Putamen (tissue), 1 donor: ENCODE measurements at places on chromosomes 7 and 10.

DNA sequence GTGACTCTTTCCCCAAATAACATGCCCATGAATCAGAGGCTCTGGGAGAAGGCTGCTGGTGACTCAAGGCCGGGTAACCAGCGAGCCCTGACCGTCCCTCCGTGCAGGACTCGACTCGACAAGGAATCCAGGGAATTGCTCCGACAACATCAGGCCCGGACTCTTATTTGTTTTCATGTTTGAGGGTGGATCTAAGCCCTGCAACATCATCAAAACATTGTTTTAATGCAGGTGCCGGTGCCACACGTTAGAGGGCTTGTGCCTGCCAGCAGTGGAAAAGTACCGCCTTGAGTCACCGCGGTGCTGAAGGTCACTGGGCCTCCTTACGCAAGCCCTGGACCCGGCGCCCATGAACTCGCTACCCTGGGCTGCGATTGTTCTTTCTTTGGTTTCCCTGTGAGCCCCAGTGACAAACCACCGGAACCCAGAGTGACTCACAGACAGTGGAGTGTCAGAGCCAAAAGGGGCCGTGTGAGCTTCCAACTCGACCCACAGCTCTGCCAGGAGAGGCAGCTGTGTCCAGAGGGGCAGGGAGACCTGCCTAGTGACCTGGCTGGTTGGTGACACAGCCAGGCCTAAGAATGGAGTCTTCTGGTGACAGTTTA, 139.4 kb upstream of the SHH start:
- DNase-seq = no peak

GRCh38 chr10:452512-453426, 236.7 kb downstream of the DIP2C start:
- peak; percentile 65 for DNase-seq

- DNase-seq = no peak
Observed at GRCh38 chr10:27743012-27743876, 2.4 kb downstream of the MKX start.

GRCh38 chr10:70694418-70695141, 22.3 kb downstream of the ADAMTS14 start:
- DNase-seq = no peak

GRCh38 chr7:75679060-75679459, 59.7 kb downstream of the HIP1 start:
- DNase-seq = no peak

GRCh38 chr7:41755096-41755495, 52.2 kb upstream of the INHBA start:
- DNase-seq = no peak

GRCh38 chr7:144762853-144763252, 73.0 kb downstream of the TPK1 start:
- DNase-seq = no peak

GRCh38 chr7:80312139-80312661, 177.6 kb downstream of the GNAI1 start:
- DNase-seq = no peak

DNA sequence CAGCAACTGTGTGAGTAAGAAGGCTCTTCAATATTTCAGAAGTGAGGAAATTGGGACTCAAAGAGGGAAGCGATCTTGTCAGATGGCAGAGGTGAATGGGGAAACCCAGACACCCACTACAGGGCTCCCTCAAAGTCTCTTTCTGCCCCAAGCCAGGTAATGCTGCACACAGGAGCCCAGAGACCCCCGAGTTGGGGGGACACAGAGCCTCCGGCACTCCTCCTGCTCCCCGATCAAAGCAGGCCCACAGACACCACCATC, 139.4 kb downstream of the TNS3 start:
- DNase-seq = no peak
